ENCODE measurements at places on chromosomes 2 and 18. TPM values are rescaled to one million over a fixed set of nuclear protein-coding genes. Genes with fewer than 3 reads are reported as not detected.
A peak's percentile ranks its signal among the peaks of the same experiment; 100 is the strongest.

DNA sequence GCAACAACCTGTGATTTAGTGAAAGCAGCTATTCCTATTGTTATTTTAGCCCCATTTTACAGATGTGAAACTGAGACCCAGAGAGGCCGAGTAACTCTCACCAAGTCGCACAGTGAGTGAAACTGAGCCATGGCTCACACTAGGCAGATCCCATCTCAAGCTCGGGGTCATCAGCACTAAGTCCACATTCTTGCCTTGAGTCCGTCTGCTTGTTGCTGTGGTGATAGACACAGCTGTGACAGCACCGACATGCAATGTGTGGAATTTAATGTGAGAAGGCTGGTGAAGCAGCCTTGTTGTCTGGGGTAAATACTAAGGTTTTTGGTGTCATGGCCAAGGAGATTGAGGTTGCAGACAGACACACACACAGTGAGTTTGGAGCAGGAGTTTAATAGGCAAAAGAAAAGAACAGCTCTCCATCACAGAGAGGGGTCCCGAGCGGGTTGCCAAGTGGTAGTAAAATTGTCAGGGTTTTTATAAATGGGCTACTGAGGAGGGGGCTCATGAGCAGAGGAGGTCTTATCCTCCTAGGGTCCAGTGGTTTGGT lies 40.2 kb upstream of the GMCL1 start:
- DNase-seq: no peak

GRCh38 chr2:240214790-240215675 lies 74.6 kb upstream of the OTOS start:
- DNase-seq: no peak

DNA sequence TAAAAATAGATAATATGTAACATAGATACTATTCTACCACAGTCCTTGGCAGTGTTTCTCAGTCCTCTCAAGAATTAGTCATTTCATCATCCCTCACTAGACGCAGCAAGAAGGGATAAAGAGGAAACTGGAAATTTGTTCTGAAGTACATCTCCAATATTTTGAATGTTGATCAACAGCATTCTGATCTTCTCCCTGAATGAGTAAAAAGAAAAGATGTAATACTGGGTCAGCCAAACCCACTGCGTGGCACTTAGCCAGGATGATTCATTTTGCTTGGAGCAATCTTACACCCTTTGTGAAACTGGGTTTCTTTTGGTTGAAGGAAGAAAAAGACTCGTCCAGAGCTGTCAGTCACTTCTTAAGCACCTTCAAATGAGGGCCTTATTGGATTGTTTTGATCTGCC lies 54.1 kb downstream of the TAF1B start:
- DNase-seq: no peak

DNA sequence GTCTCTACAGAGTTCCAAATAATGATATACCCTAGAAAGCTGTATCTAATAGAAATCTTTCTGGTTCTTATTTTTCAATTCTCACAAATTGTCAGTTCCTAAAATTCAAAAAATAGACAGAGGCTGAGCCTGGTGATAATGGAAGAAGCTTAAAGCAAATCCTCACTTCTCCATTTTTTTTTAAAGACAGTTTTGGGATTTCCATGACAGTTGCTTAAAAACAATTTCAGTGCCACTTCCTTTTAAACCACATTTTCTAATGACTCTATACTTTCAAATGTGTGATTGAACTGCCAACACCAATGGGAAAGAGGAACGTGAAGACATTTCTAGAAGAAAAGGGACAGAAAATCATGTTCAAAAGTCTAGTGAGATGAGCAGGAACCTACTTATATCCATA lies 4.0 kb downstream of the GKN2 start:
- DNase-seq: no peak

GRCh38 chr2:174492963-174493431 lies 6.2 kb upstream of the GPR155 start:
- DNase-seq: no peak

GRCh38 chr2:26558271-26559043 lies 80.5 kb upstream of the OTOF start:
- no peak for DNase-seq

GRCh38 chr2:38719706-38720105 lies 31.5 kb downstream of the SRSF7 start:
- DNase-seq: no peak

DNA sequence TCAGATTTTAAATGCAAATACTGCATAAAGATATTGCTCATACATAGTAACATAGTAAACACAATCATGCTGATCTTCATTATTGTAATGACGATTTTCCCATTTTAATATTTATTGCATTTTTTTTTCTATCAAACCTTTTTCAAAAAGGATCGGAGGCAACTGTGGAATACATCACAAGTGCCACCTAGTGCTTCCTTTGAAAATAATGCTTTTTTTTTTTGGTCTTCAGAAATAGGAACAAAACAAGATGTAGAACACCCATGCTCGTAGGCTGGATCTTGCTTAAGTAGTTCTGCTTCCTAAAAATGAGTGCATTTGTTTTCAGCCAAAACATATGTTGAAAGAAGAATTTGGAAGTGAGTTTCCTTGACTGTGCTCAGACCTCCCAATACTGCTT lies 35.7 kb upstream of the GPR155 start:
- DNase-seq: no peak

DNA sequence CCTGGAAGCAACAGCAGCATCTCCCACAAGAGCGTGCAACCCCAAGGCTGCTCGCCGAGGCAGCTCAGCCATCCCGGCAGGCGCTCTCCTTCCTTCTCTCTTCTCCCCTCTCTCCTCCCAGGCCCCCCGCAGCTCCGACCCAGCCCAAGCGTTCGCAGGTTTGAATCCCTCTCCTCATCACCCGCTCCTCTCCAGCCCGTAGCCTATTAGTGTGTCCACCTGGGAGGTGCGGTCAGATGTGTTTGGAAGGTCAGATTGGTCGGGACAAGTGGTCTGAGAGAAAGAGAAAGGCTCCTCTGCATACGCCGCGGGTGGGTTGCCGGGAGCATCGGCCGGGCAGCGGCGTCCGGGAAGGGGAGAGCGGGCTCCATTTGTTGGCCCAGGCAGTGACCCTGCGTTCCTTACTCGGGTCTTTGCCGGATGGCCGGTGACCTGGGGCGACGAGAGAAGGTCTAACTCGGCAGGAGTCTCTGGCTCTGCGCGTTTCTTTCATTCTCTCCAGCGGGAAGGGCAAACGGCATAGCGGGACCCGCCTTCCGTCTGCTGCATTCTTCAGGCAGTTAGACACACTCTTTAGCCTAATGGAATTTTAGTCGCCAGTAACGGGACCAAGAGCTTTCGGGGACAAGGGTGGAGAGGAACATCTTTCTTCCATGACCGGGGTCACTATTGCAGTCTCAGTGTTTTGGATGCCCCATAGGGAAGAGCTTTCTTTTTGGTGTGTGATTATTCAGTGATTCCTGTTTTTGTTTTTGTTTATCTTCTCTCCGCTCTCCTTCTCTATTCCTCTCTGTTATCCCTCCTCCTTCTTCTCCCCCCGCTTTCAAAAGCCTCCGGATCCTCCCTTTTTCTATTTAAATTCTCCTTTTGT lies 1.1 kb upstream of the TMEFF2 start:
- DNase-seq: peak; percentile 13

GRCh38 chr2:168790226-168790902 lies 12.1 kb upstream of the NOSTRIN start:
- DNase-seq: no peak

GRCh38 chr2:144694456-144694855 lies 174.5 kb upstream of the ZEB2 start:
- DNase-seq: no peak

GRCh38 chr18:59311631-59312030 lies 6.8 kb downstream of the CPLX4 start:
- no peak for DNase-seq

DNA sequence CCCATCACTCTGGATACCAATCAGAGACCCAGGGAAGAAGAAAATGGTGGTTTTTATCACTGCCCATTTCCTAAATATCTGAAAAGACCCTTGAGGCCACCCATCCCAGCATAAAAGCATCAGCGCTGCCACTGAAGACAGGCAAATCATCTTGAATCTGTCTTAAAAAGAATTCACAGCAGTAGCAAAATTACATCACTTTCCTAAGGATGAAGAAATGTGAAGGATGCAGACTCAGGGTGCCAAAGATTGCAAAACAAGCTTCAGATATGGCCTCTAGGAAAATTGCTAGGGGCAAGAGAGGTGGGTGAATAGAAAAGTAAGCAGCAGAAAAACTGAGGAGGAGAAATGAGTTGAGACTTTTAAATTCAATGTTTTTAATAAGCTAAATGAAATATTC lies 70.0 kb downstream of the SLC25A12 start:
- no peak for DNase-seq

DNA sequence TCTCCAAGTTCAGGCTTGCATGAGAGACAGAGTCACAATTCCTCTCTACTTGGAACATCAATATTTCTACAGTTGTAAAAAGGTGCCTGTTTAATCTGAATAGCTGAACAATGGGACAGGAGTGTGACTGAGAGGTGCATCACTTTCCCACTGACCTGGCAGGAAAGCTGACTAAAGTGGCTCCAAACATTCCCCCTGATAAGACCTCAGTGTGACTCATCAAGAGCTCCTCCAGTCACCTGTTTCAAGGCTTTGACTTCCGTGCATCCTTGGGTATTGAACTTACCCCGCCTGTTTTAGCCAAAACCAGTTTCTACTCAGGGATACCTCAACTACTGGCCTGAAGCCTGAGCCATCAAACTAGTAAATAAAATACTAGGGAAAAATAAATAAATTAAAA lies 453.9 kb upstream of the DDX18 start:
- DNase-seq: no peak

DNA sequence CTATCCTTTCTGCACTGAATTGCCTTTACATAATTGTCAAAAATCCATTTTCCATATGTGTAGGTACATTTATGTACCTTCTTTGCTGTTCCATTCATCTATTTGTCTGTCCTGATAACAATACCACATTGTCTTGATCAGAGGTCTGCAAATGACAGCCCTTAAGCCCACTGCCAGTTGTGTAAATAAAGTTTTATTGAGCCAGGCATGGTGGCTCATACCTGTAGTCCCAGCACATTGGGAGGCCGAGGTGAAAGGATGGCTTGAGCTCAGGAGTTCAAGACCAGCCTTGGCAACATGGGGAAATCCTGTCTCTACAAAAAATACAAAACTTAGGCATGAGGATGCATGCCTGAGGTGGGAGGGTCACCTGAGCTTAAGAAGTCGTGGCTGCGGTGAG lies 121.0 kb downstream of the TFCP2L1 start:
- DNase-seq: no peak

DNA sequence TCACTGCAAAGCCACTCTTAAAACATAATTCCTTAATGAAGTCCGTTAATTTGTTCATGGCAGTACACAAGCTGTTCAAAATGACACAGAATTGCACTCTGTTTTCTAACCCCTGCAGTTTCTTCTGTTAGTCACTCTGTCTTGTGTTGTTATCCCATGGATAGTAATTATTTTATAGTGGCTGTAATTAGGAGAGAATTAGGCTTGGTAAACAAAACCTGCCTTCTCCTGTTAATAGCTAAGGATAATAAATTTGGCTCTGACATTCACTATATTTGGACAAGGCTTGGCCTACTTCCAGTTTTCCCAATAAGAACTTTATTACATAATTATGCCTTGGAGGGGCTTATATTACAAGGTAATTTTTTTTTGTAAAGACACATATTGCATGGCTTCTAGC lies 330.3 kb upstream of the FIGN start:
- no peak for DNase-seq

DNA sequence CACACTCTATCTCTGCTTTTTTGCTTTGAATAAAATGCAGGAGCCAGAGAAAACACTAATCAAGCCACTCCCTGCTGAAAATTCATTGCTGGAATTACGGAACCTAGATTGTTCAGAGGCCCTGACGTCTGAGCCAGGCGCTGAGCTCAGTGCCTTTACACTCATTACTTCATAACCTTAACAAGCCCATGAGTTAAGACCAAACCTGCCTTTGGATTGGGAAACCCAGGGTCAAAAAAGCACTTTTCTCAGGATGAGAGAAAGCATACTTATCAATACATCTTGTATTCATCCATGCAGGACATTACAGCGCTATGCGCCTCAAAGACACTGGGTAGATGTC lies 762 bp downstream of the INO80C start:
- DNase-seq: no peak

DNA sequence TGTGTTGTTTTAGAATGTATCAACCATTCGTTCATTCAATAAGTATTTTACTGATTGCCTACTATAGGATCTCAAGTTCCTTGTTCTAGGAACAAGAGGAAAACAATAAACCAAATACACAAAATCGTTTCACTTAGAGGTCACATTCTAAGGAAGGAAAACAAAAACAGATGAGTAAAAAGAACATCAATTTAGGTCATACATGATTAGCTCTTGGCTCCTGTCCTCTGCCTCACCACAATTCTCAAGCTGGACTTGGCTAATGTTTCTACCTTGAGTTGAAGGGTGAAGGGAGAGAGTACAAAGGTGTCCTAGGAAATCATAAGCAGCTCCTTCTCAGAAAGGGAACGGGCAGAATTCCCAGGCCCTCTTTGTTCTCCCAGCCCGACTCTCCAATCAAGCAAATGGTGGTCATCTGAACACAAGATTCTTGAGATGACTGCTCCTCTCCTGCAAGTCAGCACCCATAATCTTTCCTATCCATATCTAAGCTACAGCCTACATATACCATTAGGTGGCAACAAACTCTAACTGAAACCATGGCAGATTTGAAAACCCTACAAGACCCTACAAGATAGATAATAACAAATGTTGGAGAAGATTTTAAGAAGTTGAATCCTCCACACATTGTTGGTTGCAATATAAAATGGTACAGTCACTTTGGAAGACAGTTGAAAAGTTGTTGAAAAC lies 76.0 kb downstream of the CBLN2 start:
- DNase-seq: no peak

- no peak for DNase-seq
These were observed 88.0 kb downstream of the ZCCHC2 start for GRCh38 chr18:62610701-62611411.

GRCh38 chr2:75986617-75987016 lies 275.9 kb upstream of the GCFC2 start:
- no peak for DNase-seq

DNA sequence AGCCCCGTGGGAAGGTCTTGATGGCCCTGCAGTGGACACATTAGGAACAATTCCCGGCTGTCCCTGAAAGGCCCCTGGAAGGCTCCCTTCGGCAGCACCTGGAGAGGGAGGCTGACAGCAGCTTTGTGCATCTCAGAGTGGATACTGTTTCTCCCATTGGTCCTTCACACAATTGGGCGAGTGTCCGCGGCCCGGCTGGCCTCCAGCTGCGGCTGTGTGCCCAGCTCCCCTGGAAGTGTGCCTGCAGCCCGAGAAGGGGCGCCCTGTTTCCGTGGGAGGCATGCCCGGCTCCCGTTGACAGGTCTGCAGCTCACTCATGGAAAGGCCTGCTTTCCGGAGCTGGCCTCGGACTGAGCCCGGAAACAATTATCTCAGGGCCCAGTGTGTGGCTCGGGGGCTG lies 103.7 kb downstream of the LPIN1 start:
- no peak for DNase-seq

CCDC93 gene
- 63.4 TPM for total RNA-seq

ITPRIPL1 gene
- total RNA-seq: 6.1 TPM

CEBPZOS gene
- 0.84 TPM for total RNA-seq

ERBB4 gene
- 43.8 TPM for total RNA-seq

SMYD1 gene
- not detected for total RNA-seq

SLC5A7 gene
- total RNA-seq: 1.8 TPM

TRIM43 gene
- not detected for total RNA-seq

CDK5R2 gene
- total RNA-seq: 6.2 TPM

CD226 gene
- total RNA-seq: 0.55 TPM

LIPG gene
- 34.4 TPM for total RNA-seq

KYNU gene
- total RNA-seq: not detected

C2orf78 gene
- not detected for total RNA-seq

Data from progenitor cell of endocrine pancreas (in vitro differentiated cells).